ENCODE measurements at places on chromosomes 16 and 17. TPM values are rescaled to one million over a fixed set of nuclear protein-coding genes. Genes with fewer than 3 reads are reported as not detected.

IFI35 gene
- polyA plus RNA-seq: 12.5 TPM

HBA2 gene
- 3.6 TPM for polyA plus RNA-seq

PRSS27 gene
- 0.38 TPM for polyA plus RNA-seq

KCNG4 gene
- not detected for polyA plus RNA-seq

Data from heart left ventricle (tissue), 16 donors.